ENCODE measurements at places on chromosomes 16 and 17. TPM values are rescaled to one million over a fixed set of nuclear protein-coding genes. Genes with fewer than 3 reads are reported as not detected.

Gene RCVRN
- total RNA-seq: not detected

Gene TMEM98
- total RNA-seq: not detected

Gene CLEC18B
- total RNA-seq: 6.7 TPM

Gene RPL13
- total RNA-seq: 4,469 TPM

Gene KRT27
- not detected for total RNA-seq

Gene TSPOAP1
- not detected for total RNA-seq

Gene KRT24
- total RNA-seq: not detected

Gene FSCN2
- 1.6 TPM for total RNA-seq

Gene RAB37
- total RNA-seq: not detected

Gene CCL11
- not detected for total RNA-seq

Gene SGCA
- total RNA-seq: not detected

Gene LRRC37A2
- 2.5 TPM for total RNA-seq

Gene CCL2
- total RNA-seq: 18.1 TPM

Gene FNDC8
- not detected for total RNA-seq

Gene PPP1R1B
- not detected for total RNA-seq

Gene SLC16A11
- not detected for total RNA-seq

Gene PIRT
- total RNA-seq: not detected

Gene METRNL
- 32.4 TPM for total RNA-seq

Gene KCTD11
- 17.2 TPM for total RNA-seq

Gene CAVIN1
- total RNA-seq: 287 TPM

Gene BCAR1
- total RNA-seq: 94.2 TPM

Gene CES5A
- total RNA-seq: not detected

Gene TUBG2
- 3.1 TPM for total RNA-seq

Gene RAMP2
- not detected for total RNA-seq

Gene FBXO39
- not detected for total RNA-seq
